NCI-H345 (cell line): ENCODE measurements at places on chromosomes 4 and X.

GRCh38 chr4:90219822-90220221, 92.6 kb downstream of the CCSER1 start:
- no peak for DNase-seq

DNA sequence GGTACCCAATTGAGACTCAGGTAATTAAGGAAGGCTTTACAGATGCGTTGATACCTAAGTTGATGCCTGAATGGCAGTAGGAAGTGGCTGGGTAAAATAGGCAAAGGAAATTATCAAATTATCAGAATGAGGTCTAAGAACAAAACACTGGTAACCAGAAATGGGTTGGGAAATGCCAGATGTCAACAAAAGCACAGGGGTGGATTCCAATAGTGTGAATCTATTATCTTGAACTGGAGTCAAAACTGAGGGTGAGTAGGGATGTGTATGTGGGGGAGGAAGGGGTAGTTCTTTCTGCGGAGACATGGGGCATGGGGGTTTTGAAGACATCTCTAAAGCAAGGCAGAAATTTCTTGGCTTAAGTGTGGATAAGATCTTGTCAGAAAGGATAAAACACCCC, 16.0 kb upstream of the SEPTIN6 start:
- no peak for DNase-seq

GRCh38 chr4:88533088-88533790, 9.7 kb upstream of the PYURF start:
- no peak for DNase-seq

- DNase-seq, result no peak
Observed at GRCh38 chr4:128716338-128716737, 93.2 kb upstream of the JADE1 start.

DNA sequence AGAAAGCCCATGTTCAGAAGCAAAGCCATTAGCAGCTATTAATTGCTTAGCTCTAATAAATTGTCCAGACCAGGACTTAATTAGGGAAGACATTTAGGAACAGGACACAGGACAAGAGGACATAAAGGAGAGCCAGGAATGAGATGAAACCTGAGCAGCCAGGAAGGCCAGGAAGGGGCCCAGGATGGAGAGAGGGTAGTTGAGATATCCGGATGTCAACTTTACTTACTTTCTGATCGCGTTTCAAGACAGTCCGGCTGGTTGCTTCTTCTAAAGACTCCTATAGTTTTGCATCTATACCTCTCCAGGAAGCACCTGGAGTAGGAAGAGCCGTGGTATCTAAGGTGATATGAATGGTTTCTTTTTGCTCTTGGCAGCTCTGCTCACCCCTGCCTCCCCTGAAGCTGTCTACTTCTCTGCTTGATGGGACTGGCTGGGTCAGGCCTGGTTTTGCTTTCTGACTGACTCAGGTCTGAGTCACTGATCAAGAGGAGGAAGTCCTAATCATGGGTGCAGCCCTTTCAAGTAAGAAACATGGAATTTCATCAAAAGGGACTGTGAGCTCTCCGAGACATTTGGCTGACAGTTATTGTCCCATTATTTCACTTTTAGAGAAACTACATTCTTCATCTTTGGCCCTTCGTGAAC, 733.3 kb downstream of the RPA4 start:
- DNase-seq, result no peak

DNA sequence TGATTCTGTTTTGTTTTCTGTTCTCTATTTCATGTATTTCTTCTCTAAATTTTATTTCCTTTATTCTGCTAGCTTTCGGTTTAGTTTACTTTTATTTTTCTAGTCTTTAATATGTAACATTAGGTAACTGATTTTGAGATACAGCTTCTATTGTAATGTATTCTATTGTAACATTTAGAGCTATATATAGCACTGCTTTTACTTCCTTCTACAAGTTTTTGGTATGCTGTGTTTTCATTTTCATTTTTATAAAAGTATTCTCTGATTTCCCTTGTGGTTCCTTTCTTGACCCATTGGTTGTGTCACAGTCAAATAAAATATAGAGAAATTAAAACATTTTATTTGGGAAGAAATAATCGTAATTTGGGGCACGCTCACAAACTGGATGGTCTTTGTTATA, 13.9 kb upstream of the CT47A1 start:
- DNase-seq, result no peak

GRCh38 chrX:24643116-24643515, 4.0 kb downstream of the PCYT1B start:
- no peak for DNase-seq

- no peak for DNase-seq
Observed at GRCh38 chrX:14817571-14817970, 55.3 kb downstream of the FANCB start.

DNA sequence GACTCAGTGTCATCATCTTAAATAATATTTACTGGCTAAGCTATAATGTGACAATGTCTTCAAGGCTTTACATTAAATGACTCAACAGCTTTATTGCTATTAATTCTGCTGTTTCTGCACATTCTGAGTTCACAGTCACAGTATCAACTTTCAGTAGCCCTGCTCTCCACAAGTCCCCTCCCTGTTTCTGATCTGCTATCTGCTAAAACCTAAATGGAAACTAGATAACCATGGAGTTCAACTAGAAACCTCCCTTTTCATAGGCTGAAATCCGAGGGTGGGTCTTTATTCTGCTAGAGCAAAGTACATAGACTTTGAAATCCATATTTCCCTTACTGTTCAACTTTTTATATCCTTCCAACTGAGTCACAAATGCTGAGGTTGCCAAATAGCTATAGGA, 5.4 kb upstream of the ACE2 start:
- DNase-seq, result no peak
